Activated CD8-positive, alpha-beta memory T cell treated with anti-CD3 and anti-CD28 coated beads for 1 hour (primary cell): ENCODE measurements at places on chromosomes 2 and 18.

GRCh38 chr2:108257757-108258331 is 18.1 kb downstream of the SULT1C3 start:
- DNase-seq: no peak

DNA sequence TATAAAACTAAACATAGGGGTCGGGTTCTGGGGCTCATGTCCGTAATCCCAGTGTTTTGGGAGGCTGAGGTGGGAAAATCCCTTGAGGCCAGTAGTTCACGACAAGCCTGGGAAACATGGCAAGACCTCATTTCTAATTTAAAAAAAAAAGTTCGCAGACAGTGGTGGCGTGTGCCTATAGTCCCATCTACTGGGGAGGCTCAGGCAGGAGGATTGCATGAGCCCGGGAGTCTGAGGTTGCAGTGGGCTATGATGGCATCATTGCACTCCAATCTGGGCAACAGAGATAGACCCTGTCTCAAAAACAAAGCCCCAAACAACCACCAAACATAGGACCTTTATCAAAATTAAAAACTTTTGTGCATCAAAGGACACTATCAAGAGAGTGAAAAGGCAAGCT is 9.8 kb upstream of the HAAO start:
- DNase-seq: no peak

GRCh38 chr2:24886126-24886501 is 33.9 kb downstream of the ADCY3 start:
- no peak for DNase-seq

DNA sequence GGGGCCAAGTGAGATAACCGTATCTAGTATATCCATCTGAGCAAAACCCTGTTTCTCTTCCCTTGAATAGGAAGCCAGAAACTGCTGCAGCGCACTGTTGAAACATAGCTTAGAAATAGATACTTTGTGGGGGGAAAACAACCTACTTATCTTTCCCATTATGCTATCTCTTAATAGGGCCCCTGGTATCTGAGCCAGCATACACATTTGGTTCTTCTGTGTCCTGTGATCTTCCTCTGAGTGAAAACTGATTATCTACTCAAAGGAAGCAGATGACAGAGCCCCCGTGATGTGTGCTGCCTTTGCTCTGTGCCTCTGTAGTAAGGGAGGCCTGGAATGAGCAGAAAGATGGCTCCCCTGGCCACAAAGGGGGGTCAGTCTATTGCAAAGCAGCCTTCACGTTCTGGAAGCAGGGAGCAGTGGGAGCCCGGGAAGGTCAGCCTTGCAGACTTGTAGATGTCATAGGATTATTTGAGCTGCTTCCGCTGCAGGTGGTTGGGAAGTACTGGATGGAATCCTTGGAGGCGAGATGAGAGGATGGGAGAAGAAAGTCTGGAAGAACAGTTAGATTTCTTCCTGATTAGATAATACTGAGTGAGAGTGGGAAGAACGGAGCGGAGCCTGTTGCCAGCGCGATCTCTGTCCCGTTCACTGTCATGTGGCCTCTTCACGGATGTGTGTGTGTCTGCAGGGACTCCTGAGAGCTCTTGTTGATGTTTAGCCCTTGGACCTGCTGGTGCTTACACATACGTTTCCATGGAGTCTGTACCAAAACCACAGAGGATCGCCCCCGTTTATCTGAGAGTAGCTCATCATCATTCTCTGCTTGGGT is 150.1 kb downstream of the AGAP1 start:
- DNase-seq: no peak

DNA sequence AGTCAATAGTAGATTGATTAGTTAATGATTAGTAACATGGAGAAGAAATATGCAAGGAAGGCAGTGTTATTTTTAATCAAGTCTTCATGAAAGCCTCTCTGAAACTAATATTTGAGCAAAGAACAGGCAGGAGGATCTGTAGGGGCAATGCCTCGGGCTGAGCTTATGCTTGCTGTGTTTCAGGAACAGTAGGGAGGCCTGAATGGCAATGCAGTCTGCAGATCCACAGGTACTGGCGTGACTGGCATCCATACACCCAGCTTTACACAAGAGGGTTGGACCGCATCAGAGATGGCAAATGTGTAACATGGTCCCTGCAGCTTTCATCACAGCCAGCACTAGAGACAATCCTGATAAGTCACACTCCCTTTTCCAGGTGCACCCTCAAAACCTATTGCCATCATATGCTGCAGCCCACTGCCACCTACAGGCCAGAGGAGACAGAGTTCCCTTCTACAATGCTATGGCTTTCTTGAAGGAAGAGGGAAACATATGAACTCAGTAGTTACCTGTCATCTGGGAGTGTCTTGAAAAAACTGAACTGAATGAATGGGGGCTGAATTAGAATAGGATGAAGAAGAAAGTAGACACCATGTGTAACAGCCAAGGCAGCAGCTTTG is 582.4 kb upstream of the RAB6C start:
- DNase-seq: no peak

GRCh38 chr18:4260107-4260506 is 195.0 kb downstream of the DLGAP1 start:
- DNase-seq: no peak

GRCh38 chr18:50080932-50081560 is 113.9 kb downstream of the MYO5B start:
- no peak for DNase-seq
